ENCODE measurements at places on chromosomes 5 and 9. TPM values are rescaled to one million over a fixed set of nuclear protein-coding genes. Genes with fewer than 3 reads are reported as not detected.

PALM2AKAP2 gene
- 0.01 TPM for polyA plus RNA-seq

- DNase-seq = no peak
These were observed 90.5 kb downstream of the OSMR start for GRCh38 chr5:38936269-38936668.

DNA sequence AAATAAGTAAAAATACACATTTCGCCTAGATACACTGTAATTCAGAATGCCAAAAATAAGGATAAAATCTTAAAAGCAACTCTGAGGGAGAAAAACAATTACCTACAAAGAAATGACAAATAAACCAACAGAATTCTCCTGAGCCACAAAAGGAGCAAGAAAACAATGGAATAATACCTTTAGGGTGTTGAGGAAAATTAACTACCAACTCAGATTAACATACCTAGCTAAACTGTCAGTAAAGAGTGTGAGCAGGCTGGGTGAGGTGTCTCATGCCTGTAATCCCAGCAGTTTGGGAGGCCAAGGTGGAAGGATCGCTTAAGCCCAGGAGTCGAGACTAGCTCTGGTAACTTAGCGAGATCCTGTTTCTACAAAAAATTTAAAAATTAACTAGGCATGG is 81.5 kb downstream of the C9orf50 start:
- no peak for DNase-seq

DNA sequence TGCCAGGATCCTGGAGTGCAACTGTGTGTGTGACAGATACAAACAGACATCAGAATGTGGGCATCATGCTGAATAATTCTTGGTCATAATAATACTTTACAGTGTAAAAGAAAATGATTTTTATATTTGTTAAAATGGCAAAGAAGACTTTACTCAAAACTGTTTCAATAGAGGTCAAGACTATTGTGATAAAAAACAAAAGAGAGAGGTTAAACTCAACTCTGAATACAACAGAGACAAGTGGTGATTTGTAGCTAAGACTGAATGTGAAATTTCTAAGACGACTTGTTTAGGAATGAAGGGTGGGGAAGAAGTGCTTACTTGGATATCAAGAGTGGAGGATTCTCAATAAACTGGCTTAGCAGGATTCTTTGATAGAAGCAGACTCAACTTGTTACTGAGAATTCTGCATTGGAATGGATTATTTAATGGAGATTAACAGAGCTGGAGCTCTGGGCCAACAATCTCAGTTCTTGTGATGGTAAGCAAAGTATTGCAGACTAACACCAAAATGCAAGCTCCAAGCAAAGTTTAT is 457.4 kb upstream of the CDH18 start:
- DNase-seq = no peak
